H9 (cell line): ENCODE measurements at places on chromosomes 4 and X. TPM values are rescaled to one million over a fixed set of nuclear protein-coding genes. Genes with fewer than 3 reads are reported as not detected.

GRCh38 chr4:25874655-25875054, 11.9 kb upstream of the SEL1L3 start:
- no peak overlapping the region for H3K4me3 ChIP-seq
- no peaks in the 10 kb centered on the region for H3K4me1 ChIP-seq
- no peaks in the 10 kb centered on the region for H3K36me3 ChIP-seq

GRCh38 chr4:123170843-123171242, 225.8 kb upstream of the SPRY1 start:
- H3K4me1 ChIP-seq = no peaks in the 10 kb centered on the region
- H3K36me3 ChIP-seq = peaks cover 3% of the 10 kb centered on the region; the same call in 1 of the 3 replicates
- no peak overlapping the region for H3K4me3 ChIP-seq
- no peak for DNase-seq

DNA sequence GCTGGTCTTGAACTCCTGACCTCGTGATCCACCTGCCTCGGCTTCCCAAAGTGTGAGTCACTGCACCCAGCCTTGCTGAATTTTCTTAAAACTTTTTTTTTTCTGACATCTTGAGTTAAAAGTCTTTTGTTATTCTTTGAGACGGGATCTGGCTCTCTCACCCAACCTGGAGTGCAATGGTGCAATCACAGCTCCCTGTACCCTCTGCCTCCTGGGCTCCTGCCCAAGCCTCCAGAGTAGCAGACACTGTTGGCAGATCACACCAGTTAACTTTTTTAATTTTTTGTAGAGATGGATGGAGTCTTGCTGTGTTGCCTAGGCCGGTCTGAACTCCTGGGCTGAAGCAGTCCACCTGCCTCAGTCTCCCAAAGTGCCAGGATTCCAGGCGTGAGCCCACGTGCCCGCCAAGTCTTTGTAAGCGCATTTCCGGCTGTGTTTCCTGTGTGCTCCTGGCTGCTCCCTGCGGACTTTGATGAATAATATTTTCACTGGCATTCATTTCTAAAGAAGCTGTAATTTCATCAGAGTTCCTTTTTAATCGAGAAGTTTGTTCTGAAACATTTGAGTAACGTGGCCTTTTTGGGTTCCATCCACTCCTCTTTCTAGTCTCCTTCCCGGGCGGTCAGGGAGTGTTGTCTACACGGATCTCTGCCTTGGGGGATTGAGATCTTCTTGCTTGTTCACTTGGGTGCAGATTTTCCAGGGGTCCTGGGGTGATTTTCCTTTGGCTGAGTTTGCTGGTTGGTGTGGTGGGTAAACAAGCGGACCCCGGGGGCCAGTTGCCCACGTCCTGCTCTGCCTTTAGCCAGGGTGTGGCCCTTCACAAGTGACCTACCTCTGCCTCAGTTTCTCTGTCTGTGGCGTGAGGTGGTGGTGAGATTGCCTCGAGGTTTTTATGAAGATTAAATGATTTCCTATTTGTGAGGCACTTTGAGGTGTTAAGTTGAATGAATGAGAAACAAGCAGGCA, 44.4 kb downstream of the PCGF3 start:
- H3K27ac ChIP-seq = no peak overlapping the region
- no peaks in the 10 kb centered on the region for H3K4me1 ChIP-seq
- H3K27me3 ChIP-seq = no peaks in the 10 kb centered on the region
- no peak overlapping the region for H3K4me3 ChIP-seq

GRCh38 chr4:127748957-127749356, 18.8 kb downstream of the SLC25A31 start:
- DNase-seq = no peak
- H3K27me3 ChIP-seq = no peaks in the 10 kb centered on the region
- H3K27ac ChIP-seq = no peak overlapping the region

DNA sequence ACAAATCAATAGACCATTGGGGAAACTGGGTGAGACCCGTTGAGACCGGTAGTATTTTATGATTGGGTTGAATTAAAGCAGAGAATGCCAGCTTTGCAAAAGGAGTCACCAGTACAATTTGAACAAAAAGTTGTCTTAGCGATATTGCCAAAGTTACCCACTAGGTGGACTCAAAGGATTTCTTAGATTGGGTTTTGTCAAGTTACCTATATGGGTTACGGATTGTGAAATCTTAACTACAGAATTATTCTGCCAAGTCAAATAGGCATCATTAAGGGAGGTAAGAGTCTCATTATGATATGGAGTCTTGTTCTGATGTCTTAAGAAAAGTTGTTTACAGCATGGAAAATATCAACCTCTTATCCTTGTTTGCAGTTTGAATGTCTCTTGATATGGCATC, 15.0 kb upstream of the CT47A1 start:
- no peaks in the 10 kb centered on the region for H3K36me3 ChIP-seq
- H3K4me1 ChIP-seq = no peaks in the 10 kb centered on the region
- no peak for DNase-seq
- no peak overlapping the region for H3K27ac ChIP-seq

DNA sequence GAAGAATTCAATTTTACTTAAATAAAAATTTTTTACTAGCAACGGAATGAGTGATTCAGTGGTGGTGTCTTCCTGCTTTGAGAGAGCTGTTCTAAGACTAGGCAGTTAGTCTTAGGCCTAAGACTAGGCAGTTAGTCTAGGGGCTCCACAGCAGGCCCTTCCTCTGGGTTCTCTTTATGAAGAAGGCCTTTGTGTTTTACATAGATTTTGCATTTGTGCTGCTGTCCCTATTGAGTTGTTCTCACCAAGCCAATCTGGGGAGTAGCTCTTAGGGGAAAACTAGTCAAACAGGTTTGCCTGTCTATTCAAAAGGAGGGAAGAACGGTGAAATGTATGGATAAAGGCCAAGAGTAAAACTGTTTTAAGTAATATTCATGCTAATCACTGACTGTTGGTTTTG, 7.6 kb downstream of the UGT8 start:
- DNase-seq = peak; percentile 40
- no peaks in the 10 kb centered on the region for H3K27me3 ChIP-seq
- peaks cover 4% of the 10 kb centered on the region; the same call in 1 of the 2 replicates for H3K4me1 ChIP-seq
- no peak overlapping the region for H3K27ac ChIP-seq
- H3K4me3 ChIP-seq = no peak overlapping the region
- no peaks in the 10 kb centered on the region for H3K36me3 ChIP-seq

DNA sequence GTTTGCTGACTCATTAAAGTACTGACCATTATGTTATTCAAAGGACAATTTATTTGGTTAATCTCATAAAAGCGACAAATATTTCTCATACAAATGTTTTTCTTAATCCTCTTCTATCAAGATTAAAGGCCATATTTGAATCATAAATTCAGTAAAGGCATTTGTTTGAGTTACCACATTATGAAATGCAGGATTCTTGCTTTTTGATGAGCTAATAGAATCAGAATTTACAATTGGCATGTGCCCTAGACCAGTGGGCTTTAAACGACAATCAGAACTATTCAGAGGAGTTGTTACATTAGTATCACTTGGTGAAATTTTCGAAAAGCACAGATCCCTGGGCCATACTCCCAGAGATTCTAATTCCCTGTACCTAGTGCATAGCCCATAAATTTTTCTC, 55.3 kb downstream of the KLHL4 start:
- H3K27ac ChIP-seq = no peak overlapping the region
- H3K36me3 ChIP-seq = no peaks in the 10 kb centered on the region
- no peak overlapping the region for H3K4me3 ChIP-seq
- no peak for DNase-seq
- no peaks in the 10 kb centered on the region for H3K4me1 ChIP-seq

DNA sequence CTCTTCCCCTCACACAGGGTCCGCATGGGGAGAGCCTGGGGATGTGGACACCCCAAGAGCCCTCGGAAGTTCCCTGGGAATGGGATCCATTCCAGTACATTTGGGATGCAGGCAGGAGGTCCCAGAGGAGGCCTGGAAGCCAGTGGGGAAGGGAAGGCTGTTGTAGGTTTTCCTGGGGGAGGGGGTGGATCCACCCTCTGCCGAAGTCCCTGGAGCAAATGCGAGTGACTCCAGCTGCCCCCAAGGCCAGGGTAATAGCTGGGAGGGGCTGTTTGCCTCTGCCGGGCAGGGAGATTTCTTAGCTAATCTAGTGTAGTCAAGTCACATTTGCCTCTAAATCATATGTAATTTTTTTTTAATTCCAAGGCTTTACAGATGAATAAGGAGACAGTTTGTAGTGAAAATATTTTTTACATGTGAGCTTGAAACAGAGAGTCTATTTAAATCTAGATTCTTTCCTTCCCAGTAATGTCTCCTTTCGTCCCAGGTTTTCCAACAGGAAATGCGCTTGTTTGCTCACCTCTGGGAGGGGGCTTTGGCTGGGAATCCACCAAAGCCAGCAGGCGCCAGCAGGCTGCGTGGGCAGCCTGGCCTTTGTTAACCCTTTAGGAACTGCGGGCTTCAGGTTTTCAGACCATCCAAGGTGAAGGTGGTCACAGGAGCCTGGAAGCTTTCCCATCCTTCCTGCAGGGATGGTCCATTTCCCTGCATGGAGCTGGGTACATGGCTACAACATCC, 26.8 kb downstream of the SH3TC1 start:
- H3K4me1 ChIP-seq = peaks cover 4% of the 10 kb centered on the region
- no peak overlapping the region for H3K4me3 ChIP-seq
- DNase-seq = peak; percentile 52
- no peak overlapping the region for H3K27ac ChIP-seq

- H3K27me3 ChIP-seq = no peaks in the 10 kb centered on the region
- H3K4me1 ChIP-seq = no peaks in the 10 kb centered on the region
- 0 out of 2 replicates have a peak, but pooled peaks cover 3% of the 10 kb centered on the region for H3K36me3 ChIP-seq
- no peak overlapping the region for H3K4me3 ChIP-seq
Observed at GRCh38 chrX:45172890-45173289, 27.8 kb downstream of the DIPK2B start.

- no peak for DNase-seq
- no peak overlapping the region for H3K4me3 ChIP-seq
- H3K27ac ChIP-seq = no peak overlapping the region
- H3K27me3 ChIP-seq = no peaks in the 10 kb centered on the region
- no peaks in the 10 kb centered on the region for H3K4me1 ChIP-seq
- no peaks in the 10 kb centered on the region for H3K36me3 ChIP-seq
Observed at GRCh38 chrX:152070144-152070543, 68.2 kb downstream of the MAGEA10 start.

GRCh38 chr4:153679486-153679885, 4.6 kb upstream of the TLR2 start:
- no peak for DNase-seq
- no peaks in the 10 kb centered on the region; the same call in 1 of the 2 replicates for H3K4me1 ChIP-seq
- no peak overlapping the region for H3K4me3 ChIP-seq
- H3K27ac ChIP-seq = no peak overlapping the region
- H3K27me3 ChIP-seq = peaks cover 14% of the 10 kb centered on the region

- no peak for DNase-seq
- H3K4me1 ChIP-seq = no peaks in the 10 kb centered on the region; the same call in 1 of the 2 replicates
- H3K36me3 ChIP-seq = peaks cover 10% of the 10 kb centered on the region
- no peaks in the 10 kb centered on the region for H3K27me3 ChIP-seq
- H3K27ac ChIP-seq = no peak overlapping the region
Observed at GRCh38 chr4:56622176-56622575, 58.9 kb downstream of the HOPX start.

DNA sequence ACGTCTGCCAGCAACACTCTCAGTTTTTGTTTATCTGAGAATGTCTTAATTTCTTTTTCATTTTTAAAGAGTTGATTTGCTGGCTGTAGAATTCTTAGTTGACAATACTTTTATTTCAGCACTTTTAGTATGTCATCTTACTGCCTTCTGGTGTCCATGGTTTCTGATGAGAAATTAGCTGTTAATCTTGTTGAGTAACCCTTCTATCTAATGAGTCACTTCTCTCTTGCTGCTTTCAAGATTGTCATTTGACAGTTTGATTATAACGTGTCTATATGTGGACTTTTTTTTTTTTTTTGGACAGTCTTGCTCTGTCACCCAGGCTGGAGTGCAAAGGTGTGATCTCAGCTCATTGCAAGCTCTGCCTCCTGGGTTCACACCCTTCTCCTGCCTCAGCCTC, 24.0 kb upstream of the TMEM255A start:
- H3K27me3 ChIP-seq = no peaks in the 10 kb centered on the region
- peaks cover 11% of the 10 kb centered on the region for H3K36me3 ChIP-seq
- no peak overlapping the region for H3K4me3 ChIP-seq
- H3K27ac ChIP-seq = no peak overlapping the region

GRCh38 chrX:63526863-63527262, 175.7 kb upstream of the SPIN4 start:
- no peak overlapping the region for H3K4me3 ChIP-seq
- H3K27me3 ChIP-seq = no peaks in the 10 kb centered on the region
- H3K27ac ChIP-seq = no peak overlapping the region
- H3K36me3 ChIP-seq = peaks cover 13% of the 10 kb centered on the region; the same call in 1 of the 2 replicates
- DNase-seq = no peak
- no peaks in the 10 kb centered on the region for H3K4me1 ChIP-seq

GRCh38 chr4:179843370-179843769, 2399.8 kb upstream of the TENM3 start:
- H3K4me3 ChIP-seq = no peak overlapping the region
- no peaks in the 10 kb centered on the region for H3K4me1 ChIP-seq
- H3K27me3 ChIP-seq = no peaks in the 10 kb centered on the region

- H3K4me3 ChIP-seq = no peak overlapping the region
- H3K4me1 ChIP-seq = peaks cover 6% of the 10 kb centered on the region; the same call in 1 of the 2 replicates
- no peaks in the 10 kb centered on the region for H3K36me3 ChIP-seq
- no peak for DNase-seq
Observed at GRCh38 chrX:50627696-50628095, 157.1 kb upstream of the DGKK start.

DNA sequence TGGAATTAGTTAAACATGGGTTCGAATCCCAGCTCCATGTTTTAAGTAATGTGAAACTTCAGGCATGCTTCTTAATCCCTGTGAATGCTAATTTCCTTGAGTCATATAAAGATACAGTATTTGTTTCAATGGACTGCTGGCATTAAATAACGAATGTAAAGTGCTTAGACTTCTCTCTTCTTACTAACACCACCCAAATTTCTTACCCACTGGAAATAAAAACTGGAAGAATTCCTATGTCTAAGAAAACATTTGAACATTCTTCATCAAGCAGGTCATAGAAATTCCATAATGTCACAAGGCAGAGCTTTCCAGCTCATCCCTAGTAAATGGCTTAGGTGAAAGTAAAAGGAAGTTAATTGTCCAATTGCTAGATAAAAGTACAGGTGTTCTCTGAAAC, 172.5 kb downstream of the ANK2 start:
- DNase-seq = no peak
- H3K27me3 ChIP-seq = no peaks in the 10 kb centered on the region
- no peak overlapping the region for H3K27ac ChIP-seq
- no peaks in the 10 kb centered on the region for H3K4me1 ChIP-seq
- H3K4me3 ChIP-seq = no peak overlapping the region
- no peaks in the 10 kb centered on the region for H3K36me3 ChIP-seq

DNA sequence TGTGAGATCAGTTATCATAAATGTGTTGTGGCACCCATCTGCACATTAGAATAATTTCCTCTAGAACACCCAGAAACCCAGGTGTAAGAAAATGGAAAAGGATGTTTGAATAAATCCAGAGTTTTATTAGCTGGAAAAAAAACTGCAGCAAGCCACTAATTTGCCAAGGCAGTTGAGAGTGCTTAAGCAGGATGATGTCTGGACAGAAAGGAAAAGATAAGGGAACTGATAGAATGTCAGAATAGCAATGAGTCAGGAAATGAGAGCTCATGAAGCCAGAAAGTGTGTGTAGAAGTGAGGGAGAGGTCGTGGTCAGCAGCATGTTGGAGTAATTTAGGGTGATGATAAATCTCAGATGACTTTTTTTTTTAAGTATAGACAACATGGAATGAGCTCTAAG, 15.2 kb upstream of the NEUROG2 start:
- no peak overlapping the region for H3K4me3 ChIP-seq
- no peaks in the 10 kb centered on the region for H3K36me3 ChIP-seq
- H3K27me3 ChIP-seq = no peaks in the 10 kb centered on the region
- no peaks in the 10 kb centered on the region for H3K4me1 ChIP-seq
- no peak overlapping the region for H3K27ac ChIP-seq

- no peak overlapping the region for H3K4me3 ChIP-seq
- no peak for DNase-seq
- H3K27me3 ChIP-seq = no peaks in the 10 kb centered on the region
- no peak overlapping the region for H3K27ac ChIP-seq
- no peaks in the 10 kb centered on the region for H3K4me1 ChIP-seq
Observed at GRCh38 chr4:85496933-85497332, 22.0 kb downstream of the ARHGAP24 start.

TRPC5OS gene
- not detected in 2 replicates for total RNA-seq

TMEM271 gene
- total RNA-seq = 0.09 TPM in 1 of 2 replicates, not detected in the other

HAUS7 gene
- total RNA-seq = 43.1 and 45.3 TPM in 2 replicates

PNPLA4 gene
- 19.7 and 21.4 TPM in 2 replicates for total RNA-seq

CPZ gene
- total RNA-seq = 36.4 and 37.3 TPM in 2 replicates
